Stimulated activated CD4-positive, alpha-beta T cell treated with anti-CD3 and anti-CD28 coated beads, Interleukin-4, amount 100 ng/mL, for 24 hours (primary cell): ENCODE measurements at places on chromosomes 7 and 10.

DNA sequence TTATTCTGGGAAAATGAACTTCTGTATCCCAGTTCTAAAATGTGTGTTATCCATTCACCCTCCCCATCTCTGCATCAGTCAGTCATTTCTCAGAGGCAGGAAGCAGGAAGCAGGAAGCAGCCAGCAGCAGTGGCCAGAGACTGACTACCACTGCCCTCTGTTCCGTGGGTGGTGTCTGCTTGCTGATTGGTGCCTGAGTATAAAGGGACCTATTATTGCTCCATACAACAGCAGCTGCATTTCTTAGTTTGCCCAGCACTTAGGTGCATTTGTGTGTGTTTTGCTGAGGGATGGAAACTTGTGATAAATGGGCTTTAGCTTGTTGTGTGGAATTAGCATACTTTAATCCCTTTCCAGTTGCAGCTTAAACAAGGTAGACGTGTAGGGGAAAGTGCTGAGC, 582.2 kb downstream of the SORCS1 start:
- no peak for DNase-seq

- no peak for DNase-seq
Measured at GRCh38 chr10:93806903-93807302, 49.2 kb downstream of the LGI1 start.

DNA sequence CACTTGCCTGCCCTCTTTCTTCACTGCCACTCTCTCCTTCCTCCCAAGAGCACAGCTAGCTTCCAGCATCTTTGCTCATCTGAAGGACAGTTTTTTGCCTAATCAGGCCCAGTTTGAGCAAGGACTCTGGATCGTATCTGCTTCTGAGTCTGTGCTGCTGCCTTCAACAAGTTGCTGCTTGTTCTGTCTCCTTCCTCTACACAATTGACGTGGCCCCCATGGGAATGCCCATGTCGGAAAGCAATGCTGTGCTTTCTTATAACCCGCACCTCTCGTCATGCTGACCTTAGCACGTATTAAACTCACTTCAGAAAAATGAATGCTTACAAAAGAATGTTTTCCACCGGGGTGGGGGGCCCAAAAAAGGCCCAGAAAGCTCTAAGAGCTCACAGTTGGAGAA, 324.7 kb upstream of the C7orf33 start:
- DNase-seq: no peak

GRCh38 chr7:101234636-101235035, 3.0 kb downstream of the CLDN15 start:
- no peak for DNase-seq
